ENCODE measurements at places on chromosomes 12 and 14.

DNA sequence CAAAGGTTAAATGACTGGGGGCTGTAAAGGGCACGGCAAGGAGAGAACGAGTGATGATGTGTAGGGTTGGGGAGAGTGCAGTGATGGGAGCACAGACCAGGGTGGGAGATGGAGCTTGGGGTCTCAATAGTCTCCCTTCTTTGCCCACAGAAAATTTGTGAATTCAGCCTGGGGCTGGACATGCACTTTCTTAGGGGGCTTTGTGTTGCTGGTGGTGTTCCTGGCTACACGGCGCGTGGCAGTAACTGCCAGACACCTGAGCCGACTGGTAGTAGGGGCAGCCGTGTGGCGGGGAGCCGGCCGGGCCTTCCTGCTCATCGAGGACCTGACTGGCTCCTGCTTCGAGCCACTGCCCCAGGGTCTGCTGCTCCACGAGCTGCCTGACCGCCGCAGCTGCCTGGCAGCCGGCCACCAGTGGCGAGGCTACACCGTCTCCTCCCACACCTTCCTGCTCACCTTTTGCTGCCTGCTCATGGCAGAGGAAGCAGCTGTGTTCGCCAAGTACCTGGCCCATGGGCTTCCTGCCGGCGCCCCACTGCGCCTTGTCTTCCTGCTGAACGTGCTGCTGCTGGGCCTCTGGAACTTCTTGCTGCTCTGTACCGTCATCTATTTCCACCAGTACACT lies 1.7 kb downstream of the FITM1 start:
- no peak for DNase-seq

DNA sequence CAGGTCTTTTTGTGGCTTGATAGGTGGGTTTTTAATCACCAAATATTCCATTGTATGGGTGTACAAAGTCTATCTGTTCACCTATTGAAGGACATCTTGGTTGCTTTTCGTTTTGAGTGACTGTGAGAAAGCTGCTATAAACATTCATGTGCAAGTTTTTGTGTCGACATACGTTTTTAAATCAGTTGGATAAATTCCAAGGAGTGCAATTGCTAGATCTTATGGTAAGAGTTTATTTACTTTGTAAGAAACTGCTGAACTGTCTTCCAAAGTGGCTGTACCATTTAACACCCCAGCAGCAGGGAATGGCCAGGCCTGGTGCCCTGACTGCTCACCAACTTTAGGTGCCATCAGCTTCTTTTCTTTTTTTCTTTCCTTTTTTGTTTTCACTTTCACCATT lies 45.5 kb upstream of the C14orf180 start:
- DNase-seq: no peak

- DNase-seq: no peak
Measured at GRCh38 chr14:52315355-52315718, 1.2 kb downstream of the PTGER2 start.

DNA sequence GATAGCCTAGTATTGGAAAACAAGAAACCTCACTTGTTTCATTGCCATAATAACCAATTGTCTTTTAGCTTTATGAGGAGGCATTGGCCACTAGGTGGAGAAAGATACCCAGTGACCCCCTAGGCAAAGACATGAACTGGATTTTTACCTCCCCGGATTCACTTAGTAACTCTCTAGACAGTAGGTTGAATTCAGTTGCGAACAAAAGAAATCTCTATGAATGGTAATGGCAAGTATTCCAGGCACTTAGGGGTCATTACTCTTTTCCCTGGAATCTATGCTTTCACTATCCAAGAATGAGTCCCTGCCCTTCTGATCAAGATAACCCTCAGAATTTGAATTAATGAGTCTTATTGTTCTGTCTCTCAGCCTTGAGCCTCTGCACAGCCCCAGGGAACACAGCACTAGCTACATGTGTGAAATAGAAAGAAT lies 29.5 kb upstream of the RHOJ start:
- DNase-seq: peak; percentile 53

DNA sequence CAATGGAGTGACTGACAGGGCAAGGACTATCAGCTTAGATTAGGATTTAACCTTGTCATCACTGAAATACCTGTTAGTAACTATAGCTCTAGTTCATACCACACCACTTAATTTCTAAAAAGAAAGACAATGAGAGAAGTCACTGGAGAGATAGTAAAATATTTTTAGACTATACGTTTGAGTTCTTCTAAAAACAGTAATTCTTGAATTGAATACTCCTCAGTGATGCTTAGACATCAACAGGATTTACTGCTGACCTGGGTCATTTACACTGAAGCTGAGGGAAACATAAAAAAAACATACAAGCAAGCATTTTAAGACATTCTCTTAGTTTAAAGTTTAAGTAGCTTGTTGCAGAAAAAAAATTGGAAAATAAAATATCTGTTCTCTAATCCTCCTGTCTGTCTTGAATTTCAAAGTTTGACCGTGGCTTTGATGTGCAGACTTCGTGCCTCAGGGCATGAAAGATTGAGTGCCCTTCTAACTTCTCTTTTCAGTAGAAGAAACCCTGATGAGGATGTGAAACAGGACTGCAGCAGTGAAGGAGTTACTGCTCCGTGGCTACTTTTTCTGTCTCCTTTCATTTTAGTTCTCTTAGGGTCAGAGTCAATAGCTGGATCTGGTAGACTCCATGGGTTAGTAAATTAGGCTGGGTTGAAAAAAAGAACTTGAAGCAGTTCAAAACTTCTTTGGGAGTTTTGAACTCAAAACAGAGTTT lies 172.2 kb downstream of the PTPRO start:
- no peak for DNase-seq

- DNase-seq: no peak
Measured at GRCh38 chr12:55970775-55971174, 3.1 kb upstream of the RAB5B start.

- peak; percentile 26 for DNase-seq
Measured at GRCh38 chr14:94356379-94357056, 31.9 kb downstream of the SERPINA1 start.

DNA sequence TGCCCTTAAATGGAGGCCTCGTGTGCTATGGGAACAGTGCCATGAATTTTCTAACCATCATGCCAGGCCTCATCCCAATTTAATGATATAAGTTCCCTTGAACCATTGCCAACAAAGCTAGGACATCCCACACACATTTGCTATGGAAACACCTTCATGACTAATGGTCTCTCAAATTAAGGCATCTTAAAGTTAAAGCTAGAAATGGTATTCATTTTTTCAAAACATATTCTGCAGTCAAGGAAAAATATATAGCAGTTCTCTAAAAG lies 117.3 kb downstream of the BTG1 start:
- DNase-seq: no peak

DNA sequence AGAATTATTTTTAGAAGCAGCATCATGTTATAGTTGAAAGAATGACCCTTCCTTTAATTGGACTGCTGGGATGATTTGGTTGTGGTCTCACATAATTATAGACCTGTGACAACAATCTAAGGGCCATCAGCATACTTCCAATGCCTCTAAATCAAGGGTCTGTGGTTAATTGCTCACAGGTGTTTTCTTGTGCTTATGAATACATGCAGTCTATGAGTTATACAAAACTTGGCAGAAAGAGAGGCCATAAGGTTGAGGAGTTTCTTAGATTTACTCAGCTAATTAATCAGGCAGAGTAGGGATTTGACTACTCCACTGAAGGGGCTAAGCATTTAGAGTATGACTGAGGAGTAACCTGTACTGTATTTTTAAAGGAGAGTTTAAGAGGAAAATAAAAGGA lies 37.0 kb upstream of the FRMD6 start:
- DNase-seq: no peak

- DNase-seq: no peak
Measured at GRCh38 chr12:130423991-130424857, 86.5 kb downstream of the PIWIL1 start.

DNA sequence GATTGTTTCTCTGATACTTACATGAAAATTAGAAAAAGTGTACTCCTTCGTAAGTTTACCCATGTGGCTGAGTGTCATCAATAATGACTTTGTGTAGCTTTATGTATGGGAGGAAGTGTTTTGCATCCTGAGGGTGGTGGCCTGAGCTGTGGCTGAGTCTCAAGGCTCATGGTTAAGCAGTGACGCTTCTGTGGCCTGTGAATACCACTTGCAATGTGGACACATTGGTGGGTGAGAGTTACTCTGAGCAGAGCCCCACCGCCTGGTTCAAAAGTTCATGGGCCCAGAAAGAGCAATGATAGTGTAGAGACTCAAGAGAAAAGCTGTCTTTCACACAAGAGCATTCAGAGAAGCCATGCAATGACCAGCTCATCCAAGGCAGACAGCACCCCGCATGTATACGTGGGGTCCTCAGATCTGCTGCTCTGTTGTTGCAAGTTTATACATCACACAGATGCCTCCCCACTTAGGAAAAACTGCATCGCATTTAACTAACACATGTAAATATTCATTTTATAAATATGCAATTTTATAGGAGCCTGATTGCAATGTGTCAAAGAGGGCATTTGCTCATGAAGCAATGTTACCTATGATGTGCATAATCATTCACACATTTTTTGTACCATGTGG lies 55.1 kb upstream of the FRMD6 start:
- no peak for DNase-seq

DNA sequence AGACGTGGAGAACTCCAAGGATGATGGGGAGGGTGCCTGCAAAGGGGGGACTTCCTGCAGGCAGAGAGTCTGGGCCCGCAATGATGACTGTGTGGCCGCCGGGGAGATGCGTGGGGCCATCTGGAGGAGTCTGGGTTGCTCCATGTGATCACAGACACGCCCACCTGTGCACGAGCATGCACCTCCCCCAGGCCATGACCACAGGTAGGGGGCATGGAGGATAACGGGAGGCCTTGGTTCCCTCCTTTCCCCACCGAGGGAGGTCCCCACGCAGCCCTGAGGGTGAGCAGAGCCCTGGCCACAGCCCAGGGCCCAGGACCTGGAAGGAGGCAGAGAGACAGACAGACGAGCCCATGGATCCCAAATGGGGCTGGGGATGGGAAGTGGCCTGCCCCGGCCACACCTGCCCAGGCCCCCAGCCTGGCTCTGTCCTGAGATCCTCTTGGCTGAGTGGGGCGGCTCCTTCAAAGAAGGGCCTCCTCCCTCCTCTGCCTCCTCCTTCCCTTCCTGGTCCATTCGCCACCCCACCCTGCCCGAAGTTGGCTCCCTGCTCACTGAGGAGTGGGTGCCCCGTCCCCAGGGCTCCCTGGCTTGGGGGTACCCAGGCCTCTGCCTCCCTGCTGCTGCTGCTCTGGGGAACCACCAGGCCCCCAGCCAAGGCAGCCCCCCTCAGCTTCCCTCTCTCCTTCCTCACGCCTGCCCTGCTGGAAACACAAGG lies 138.2 kb downstream of the CALM1 start:
- DNase-seq: no peak

- DNase-seq: no peak
Measured at GRCh38 chr14:104702673-104703072, 13.3 kb downstream of the INF2 start.

GRCh38 chr12:12107678-12108077 lies 36.9 kb downstream of the BCL2L14 start:
- DNase-seq: no peak

- DNase-seq: no peak
Measured at GRCh38 chr12:111597831-111598636, 1.1 kb downstream of the ATXN2 start.

DNA sequence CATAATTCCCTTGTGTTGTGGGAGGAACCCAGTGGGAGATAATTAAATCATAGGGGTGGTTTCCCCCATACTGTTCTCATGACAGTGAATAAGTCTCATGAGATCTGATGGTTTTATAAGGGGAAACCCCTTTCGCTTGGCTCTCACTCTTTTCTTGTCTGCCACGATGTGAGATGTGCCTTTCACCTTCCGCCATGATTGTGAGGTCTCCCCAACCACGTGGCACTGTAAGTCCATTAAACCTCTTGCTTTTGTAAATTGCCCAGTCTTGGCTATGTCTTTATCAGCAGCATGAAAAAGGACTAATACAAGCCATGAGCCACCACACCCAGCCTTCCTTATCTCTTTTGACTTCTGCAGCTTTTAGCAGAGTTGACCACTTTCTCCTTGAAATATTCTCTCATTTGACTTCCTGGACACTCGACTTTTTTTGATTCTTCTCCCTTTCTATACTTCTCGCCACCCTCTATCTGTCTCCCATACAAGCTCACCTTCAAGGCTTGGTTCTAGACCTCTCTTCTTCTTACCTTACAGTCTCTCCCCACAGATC lies 2.3 kb downstream of the MTERF2 start:
- no peak for DNase-seq

GRCh38 chr12:74538491-74539258 lies 1.0 kb downstream of the ATXN7L3B start:
- no peak for DNase-seq

- no peak for DNase-seq
Measured at GRCh38 chr12:116713527-116713926, 24.3 kb downstream of the SPRING1 start.

- DNase-seq: no peak
Measured at GRCh38 chr14:101509730-101510371, 51.4 kb upstream of the DIO3 start.

- DNase-seq: no peak
Measured at GRCh38 chr12:107564946-107565345, 120.7 kb upstream of the PWP1 start.

DNA sequence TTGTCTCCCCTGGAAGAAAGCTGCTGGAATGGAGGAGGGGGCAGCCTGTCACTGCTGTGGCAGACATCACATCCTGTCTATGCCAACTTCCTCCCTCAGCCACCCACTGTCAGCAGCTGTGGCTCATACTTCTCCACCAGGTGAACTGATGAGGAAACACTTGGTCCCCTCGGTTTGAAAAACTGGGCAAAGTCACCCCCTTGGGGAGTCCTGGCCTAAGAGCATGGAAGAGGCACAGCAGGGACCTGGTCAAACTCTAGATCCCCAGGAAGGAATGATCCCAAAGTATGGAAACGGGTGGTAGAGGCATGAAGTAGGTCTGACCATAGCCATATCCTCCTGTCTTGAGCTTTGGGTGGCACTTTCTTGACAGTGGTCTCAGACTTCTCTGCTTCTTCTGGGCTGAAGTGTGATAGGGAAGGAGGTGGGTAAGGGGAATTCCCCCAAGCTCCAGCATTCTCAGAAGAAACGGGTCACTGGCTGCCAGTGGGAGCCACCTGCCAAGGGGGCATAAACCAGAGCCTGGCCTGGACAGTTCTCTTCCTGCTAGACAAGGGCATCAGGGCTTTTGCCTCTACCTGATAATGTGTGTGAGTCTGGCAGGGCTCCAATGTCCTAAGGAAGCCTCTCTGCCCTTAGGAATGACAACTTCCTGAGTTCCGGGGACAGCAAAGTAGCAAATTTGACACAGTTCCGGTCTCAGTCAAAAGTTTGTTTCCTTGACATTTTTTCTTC lies 36.0 kb downstream of the FMNL3 start:
- DNase-seq: no peak

DNA sequence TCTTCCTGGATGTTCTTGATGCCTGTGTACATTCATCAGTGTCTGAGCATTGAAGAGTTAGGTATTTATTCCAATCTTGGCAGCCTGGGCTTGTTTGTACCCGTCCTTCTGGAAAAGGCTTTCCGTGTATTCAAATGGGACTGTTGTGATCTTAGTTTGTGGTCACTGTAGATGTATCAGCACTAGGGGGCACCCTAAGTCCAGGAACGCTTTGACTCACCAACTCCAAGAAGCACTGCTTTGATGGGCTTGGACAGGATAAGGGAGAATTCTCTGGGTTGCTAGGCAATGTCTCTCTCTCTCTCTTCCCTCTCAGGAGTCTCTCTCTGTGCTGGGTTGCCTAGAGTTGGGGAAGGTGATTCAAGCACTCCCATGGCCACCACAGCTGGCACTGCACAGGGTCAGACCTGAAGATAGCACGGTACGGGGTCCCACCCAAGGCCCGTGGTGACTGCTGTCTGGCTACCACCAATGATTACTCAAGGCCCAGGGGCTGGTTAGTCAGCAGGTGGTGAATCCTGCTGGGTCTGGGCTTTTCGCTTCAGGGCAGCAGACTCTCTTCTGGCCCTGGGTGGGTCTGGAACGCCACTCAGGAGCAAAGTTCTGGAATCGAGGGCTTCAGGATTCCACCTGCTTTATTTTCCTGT lies 211.1 kb upstream of the RGS6 start:
- peak; percentile 80 for DNase-seq

Measured in HAP-1 (cell line).